ENCODE measurements at places on chromosomes 5 and 9.

GRCh38 chr5:14560091-14560595 is 21.4 kb upstream of the OTULINL start:
- no peak for DNase-seq

- no peak for DNase-seq
Measured at GRCh38 chr9:121927636-121928035, 165.5 kb downstream of the TTLL11 start.

GRCh38 chr9:3993773-3994172 is 306.1 kb downstream of the GLIS3 start:
- no peak for DNase-seq

DNA sequence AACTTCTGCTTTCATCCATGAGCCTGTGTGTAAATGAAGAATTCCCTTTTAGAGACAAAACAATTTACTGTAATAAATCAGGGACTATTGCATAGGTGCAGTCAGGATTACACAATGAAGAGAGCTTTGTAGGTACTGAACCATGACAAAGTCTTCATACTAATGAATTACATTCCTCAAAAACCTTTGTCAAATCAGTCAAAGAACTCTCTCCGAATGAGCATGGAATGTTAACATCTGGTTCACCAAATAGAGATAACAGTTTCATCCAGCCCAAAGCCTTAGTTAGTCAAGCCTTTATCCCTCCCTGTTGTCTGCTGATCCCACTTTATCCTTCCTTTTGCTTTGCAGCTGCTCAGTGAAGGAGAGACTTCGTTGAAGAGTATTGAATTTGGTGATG is 62.9 kb upstream of the DMRTA1 start:
- DNase-seq, result no peak

DNA sequence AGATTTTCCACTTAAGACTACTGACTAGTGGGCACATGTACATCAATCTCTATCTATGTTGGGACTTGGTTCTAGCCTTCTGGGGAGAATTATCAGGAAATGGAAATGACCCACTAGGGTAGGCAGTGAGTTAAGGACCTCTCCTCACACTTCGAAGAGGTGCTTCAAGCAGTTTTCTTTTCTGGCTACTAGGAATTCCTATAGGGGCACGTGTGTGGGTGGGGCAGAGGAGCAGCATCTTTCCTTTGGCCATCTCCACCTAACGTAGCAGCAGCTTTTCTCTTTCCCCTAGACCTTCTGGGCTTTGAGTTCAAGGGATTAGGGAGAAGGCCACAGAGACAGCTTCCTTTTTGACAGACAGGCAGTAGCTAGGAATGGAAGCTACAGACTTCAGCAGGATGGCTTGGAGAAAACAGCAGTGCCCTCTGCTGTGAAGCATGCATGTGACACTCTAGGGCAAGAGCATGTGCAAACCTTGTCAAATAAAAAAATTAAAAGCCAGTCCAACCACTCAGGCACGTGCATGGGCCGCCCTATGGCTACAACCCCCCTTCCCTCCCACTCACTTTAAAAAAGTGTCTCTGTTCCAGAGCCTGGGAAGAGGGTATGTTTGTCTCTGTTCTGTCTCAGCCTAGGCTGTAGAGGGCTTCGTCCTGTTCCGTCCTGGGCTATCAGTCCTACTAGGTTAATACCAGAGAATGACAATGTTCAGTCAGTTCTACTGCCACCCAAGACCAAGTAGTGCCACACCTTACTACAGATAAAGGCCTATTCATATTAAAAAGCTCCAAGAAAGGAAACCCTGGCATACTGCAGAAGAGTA is 8.7 kb upstream of the GFRA3 start:
- no peak for DNase-seq

GRCh38 chr5:580436-580835 is 31.7 kb upstream of the CEP72 start:
- no peak for DNase-seq

DNA sequence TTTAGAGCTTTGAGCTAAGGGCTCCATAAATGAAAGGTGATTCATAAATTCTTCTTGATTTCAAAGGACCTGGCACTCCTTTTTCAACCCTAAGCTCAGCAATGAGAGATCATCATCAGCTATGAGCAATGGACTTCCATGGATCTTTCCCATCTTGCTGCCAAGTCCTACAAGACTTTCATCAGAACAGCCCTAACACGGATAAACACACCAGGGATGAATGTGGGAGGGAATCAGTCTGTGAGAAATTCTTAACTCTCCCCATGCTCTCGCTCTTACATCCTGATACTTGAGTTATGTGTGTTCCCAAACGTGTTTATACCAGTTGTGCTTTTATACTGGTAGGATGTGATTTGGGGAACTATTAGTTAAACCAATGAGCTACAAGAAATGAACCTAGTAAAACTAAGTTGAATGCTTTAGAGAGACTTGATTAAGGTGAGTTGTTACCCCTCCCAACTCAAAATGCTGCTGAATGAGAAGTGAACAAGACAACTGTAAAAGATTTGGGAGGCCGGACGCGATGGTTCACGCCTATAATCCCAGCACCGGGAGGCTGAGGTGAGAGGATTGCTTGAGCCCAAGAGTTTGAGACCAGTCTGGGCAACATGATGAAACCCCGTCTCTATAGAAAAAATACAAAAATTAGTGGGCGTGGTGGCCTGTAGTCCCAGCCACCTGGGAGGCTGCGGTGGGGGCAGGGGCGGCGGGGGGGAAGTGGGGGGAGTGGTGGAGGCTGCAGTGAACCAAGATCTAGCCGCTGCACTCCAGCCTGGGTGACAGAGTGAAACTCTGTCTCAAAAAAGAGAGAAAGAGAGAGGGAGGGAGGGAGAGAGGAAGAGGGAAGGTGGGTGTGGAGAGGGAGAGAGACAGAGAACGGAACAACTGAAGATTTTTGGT is 5.2 kb upstream of the RPL26L1 start:
- no peak for DNase-seq

- DNase-seq, result no peak
Measured at GRCh38 chr9:81680506-81680905, 8.8 kb downstream of the TLE1 start.

DNA sequence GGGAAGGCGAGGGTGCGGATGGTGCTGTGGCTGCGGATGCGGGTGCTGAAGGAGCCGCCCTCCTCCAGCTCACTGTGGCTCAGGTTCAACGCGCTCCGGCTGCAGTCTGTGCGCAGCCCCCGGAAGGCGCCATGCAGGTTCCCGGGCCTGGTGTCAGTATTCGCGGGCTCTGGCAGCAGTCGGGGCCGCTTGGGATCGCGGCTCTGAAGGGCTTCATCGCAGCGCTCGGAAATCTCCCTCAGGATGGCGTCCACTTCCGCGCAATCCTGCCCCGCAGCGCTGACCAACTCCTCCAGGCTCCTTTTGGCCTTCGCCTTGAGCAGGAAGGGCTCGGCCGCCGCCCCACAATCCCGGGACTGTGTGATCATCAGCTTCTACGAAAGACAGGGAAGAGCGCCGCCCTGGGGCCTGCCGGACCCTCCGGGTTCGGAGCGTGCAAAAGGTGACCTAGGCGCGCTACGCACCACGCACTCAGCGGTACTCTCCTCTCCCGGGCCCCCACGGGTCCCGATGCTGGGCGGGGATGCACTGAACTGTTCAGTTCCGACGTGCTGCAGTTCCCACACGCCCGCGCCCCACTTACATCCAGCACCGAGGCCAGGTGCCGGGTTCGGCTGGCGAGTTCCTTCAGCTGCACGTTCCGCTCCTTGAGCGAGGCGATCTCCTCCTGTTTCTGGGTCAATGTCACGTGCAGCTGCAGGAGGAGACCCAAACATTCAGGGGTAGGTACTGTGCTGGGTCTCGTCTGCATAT is 6.5 kb downstream of the MCIDAS start:
- DNase-seq, result no peak

- no peak for DNase-seq
Measured at GRCh38 chr9:114910541-114910940, 19.9 kb downstream of the TNFSF8 start.

DNA sequence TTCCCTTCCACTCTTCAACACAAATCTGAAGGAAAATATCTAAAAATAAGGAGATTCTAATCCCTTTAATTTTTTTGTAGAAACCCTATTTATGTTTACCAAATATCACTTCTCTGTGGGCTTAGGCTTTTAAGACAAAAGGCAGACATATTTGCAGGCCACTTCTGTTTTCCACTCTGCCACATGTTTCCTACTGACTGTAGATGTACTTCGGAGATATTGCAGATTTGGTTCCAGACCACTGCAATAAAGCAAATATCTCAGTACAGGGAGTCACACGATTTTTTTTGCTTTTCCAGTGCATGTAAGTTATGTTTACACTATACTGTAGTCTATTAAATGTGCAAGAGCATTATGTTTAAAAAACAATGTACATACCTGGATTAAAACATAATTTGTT is 219.0 kb downstream of the SREK1 start:
- no peak for DNase-seq

GRCh38 chr9:77183581-77183980 is 6.2 kb downstream of the VPS13A start:
- no peak for DNase-seq

- no peak for DNase-seq
Measured at GRCh38 chr9:129839324-129840023, 4.2 kb downstream of the USP20 start.

- DNase-seq, result no peak
Measured at GRCh38 chr9:75826314-75826713, 64.2 kb upstream of the PCSK5 start.

GRCh38 chr9:92600462-92601261 is 64.9 kb upstream of the ECM2 start:
- DNase-seq, result no peak

- DNase-seq, result no peak
Measured at GRCh38 chr9:105141146-105141975, 103.1 kb upstream of the SLC44A1 start.

- DNase-seq, result no peak
Measured at GRCh38 chr9:28317745-28318144, 744.5 kb upstream of the C9orf72 start.

DNA sequence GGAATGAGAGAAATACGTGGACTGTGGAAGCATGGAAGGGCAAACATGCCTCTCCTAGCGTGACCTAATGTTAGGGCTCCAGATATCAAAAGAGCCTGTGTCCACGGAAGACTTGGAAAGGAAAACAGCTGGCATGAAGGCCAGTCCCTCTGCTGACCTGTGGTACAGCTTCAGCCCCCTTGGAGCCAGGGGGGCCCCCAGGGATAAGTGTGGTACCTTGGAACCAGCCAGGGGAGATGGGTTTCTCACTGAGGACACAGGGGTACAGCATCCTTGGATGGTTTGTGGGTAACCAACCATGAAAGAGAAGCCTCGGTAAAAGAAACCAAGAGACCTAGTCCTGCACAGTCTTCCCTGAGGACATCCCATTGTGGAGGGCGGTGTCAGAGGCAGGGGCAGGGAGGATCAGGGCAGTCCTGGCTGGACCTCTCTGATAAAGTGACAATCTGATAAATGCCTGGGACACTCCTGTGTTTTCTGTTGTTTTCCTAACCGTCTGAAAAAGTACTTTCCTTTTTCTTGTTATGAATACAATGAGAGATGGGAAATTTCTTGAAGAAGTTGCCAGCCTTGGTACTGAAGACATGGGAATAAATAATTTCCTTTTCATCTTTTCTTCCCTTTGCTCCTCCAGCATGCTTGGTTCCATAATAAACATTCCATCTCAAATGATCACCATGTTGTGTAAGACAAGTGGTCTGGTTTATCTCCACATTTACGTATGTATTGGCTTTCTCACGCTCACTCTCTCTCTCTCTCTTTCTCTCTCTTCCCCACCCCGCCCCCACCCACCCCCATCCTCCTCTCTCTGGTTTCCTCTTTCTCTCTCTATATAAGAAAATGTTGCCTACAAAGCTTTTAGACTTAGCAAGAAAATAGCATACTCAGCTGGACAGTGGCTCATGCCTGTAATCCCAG is 102.1 kb downstream of the SUSD1 start:
- DNase-seq, result no peak

DNA sequence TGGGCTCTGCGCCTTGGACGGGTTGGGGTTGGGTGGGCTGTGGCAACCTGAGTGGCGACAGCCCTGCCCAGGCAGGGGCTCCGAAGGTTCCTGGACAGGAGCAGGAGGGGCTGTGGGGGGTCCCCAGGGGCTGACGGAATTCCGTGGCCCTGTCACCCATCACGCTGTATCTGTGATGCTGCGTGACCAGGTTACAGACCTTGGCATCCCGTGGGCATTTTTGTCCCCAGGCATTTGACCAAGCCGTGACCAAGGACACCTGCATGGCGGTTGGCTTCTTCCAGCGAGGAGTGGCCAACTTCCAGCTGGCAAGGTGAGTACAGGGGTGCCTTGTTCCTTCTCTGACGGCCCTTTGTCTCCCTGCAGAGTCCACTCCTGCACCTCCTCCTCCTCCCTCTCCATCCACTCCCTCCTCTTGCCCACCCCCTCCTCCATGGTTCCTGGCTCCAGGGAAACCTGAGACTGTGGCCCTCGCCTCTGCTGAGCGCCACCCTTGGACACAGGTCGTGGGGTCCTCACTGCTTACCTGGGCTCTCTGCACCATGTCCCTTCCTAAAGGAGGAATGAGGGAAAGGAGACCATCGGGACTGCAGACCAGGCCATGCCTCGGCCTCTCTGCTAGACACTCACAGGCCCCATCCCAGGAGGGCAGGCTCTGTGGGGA is 3.0 kb downstream of the NOXA1 start:
- DNase-seq, result no peak

DNA sequence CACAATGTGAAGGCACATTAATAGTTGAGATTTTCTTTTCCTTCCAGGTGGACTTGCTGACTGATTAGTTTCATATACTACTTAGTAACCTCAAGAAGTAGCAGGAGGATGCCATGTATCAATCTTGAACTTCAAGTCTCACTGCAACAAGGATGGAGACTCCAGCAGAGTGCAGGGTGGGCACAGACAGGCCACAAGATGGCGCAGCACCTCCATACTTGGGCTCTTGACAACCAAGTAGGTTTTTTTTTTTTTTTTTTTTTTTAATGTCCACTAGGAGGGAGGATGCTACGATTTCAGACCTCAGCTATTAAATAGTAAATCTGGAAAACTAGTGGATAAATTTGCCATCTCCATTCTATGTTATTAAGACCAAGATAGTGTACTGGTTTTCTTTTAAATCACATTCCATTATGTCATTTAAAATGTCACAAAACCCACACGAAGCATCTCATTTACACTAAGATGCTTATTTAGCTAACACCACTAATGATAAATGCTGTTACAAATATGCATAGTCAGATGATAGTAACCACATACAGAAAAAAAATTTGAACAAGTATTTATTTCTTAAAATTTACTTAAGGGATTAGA is 58.6 kb downstream of the IL6ST start:
- DNase-seq, result peak; percentile 44

GRCh38 chr5:78472469-78473106 is 112.2 kb downstream of the SCAMP1 start:
- DNase-seq, result no peak

- no peak for DNase-seq
Measured at GRCh38 chr5:112127861-112128260, 291.2 kb downstream of the EPB41L4A start.

DNA sequence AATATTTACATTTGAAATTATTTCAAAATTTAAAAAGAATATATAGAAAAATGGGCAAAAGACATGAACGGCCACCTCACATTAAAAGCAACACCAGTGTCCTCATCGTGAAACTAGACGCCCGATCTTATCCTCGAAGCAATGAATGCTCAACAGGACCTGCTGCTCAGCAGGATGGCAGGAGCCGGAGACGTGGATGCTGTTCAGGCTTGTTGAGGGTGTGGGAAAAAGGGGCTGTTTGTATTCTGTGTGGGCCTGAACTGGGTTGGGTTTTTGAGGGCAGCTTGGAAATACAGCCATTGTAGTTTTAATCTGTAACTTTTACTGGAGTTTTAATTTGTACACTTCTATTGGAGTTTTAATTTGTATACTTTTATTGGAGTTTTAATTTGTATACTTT is 20.3 kb downstream of the EXOC3 start:
- DNase-seq, result no peak

GRCh38 chr5:79602889-79603288 is 9.4 kb upstream of the TENT2 start:
- no peak for DNase-seq

GRCh38 chr5:58842852-58843251 is 260.0 kb downstream of the RAB3C start:
- DNase-seq, result no peak
